CD4-positive, alpha-beta T cell treated with Interferon alpha-2 for 1 hour (primary cell): ENCODE measurements at places on chromosomes 2 and 18.
A peak's percentile ranks its signal among the peaks of the same experiment; 100 is the strongest.

GRCh38 chr18:74303306-74303705 is 11.5 kb upstream of the CYB5A start:
- no peak for DNase-seq

GRCh38 chr2:236862526-236862925 is 223.2 kb upstream of the COPS8 start:
- DNase-seq: no peak

GRCh38 chr2:37874470-37874869 is 50.6 kb upstream of the RMDN2 start:
- DNase-seq: no peak

DNA sequence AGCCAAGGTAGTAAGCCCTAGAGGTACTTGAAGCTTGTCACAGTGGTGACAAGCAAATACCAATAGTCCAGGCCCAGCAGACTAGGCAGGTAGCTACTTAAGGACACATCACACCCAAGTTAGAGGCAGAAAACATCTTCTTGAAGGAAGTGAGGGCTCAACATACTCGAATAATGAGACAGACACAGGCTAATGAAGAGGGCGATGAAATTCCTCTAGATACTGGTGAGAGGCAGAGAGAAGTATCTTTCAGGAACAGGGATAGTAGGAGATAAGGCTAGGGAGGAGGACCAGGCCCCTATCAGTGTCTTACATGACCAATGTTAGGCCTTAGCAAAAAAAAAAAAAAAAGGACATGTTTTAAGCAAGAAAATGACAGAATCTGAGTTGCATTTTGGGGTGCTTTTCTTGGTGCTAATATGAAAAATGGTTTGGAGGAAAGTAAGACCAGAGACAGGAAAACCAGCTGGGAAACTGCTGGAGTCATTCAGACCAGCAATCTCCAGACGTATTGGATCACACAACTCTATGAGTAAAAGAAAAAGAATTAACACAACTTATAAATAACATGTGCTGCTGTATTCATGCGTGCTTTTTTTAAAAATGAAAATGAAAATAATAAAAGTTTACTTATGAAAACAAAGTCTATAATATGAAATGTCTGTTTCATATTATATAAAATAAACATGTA is 37.7 kb downstream of the COBLL1 start:
- no peak for DNase-seq

DNA sequence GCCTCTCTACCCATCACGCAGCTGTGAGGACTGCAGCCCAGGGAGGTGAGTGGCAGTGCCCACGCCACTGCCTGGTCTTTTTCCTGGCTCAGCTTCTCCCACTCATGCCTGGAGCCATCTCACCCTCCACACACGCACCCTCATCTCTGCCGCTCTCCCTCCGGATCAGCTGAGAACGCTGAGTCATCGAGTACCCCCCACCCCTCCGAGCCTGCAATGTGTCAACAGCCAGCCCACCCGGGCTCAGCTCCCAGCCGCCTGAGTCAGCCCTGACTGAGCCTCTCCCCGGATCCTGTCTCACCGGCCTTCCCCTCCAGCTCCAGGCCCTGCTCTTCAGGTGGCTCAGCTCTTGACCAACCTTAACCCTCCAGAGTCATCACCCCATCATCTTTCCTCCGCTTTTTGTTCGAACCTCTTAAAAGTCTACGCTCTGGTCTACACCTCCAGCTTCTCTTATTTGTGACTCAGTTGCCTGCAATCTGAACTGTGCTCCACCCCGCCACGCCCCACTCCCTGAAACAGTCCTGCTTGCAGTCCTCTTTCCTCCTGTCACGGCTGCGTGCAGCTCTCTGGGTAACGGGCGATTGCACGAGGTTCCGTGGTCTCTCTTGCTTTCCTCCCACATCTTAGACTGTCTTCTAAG is 94.4 kb upstream of the ASAP2 start:
- DNase-seq: no peak

DNA sequence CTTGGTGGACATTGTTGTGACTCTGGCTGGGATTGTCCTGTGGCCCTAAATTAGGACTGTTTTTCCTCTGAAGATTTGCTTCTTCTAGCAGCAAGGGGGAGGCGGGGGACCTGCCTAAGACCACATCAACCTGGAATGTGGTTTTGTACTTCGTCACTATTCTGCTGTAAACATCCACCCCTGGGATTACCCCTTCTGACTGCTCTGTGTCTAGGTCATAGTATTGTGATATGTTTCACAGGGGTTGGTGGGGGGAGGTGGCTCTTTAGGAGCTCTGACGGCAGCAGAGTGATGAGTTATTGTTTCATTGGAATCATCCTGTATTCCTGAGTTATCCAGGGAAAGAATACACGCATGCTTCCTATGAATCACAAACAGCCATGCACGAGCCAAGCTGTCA is 226.4 kb upstream of the MYT1L start:
- no peak for DNase-seq

DNA sequence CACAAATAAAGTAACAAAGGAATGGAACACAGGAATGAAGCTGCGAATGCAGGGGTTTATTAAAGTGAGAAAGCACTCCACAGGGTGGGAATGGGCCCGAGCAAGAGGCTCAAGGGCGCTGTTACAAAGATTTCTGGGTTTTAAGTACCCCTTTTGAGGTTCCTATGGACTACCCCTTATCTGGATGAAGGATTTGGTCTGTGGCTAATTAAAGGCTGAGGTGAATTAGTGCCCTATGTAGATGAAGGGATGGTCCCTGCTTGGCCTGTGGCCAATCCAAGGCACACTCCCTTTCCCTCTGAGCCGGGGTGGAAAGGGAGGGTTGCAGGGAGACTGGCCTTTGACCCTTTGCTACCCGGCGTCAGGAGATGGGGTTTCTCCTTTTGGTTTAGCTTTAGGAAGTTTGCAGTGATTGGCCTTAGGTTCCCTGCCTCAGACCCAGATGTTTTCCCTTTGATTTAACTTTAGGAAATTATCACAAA is 47.5 kb upstream of the CNGA3 start:
- DNase-seq: no peak

GRCh38 chr2:12718015-12718671 is 1.4 kb downstream of the TRIB2 start:
- peak; percentile 41 for DNase-seq

DNA sequence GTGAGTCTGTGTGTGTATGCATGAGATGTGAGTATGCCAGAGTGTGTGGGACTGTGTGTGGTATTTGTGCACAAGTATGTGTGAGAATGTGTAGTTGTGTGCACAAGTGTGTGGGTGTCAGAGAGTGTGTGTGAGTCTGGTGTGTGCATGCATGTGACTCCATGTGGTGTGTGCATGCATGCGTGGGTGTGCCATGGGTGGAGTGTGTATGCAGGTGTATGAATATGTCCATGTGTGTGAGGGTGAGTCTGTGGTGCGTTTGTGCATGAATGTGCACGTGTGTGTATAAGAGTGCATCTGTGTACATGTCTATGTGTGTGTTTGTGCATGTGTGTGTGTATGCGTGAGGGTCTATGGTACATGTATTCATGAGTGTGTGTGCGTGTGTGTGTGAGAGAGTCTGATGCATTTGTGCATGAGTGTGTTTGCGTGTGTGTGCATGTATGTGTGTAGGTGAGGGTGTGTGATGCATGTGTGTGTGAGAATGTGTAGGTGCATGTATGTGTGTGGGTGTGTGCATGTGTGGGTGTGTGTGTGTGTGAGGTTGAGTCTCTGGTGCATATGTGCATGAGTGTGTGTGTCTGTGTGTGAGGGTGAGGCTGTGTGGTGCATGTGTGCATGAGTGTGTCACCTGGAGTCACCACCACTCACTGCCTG is 226.8 kb downstream of the LDLRAD4 start:
- no peak for DNase-seq

DNA sequence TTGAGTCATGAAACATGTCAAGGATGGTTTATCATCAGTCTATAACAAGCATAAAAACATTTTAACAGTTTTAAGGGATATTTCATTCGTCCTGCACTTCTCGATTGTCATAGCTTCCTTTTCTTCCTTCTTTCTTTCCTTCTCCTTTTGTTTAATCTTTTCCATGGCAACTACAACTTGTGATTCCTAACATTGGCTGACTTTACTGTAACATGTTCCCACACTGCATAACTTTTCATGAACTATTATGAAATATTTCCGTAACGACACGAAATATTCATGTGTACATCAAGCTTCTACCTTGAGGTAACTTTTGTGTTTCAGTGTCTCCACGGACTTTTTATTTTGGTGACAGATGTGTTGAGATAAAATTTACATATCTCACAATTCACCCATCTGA is 134.4 kb downstream of the ACTR3 start:
- no peak for DNase-seq

DNA sequence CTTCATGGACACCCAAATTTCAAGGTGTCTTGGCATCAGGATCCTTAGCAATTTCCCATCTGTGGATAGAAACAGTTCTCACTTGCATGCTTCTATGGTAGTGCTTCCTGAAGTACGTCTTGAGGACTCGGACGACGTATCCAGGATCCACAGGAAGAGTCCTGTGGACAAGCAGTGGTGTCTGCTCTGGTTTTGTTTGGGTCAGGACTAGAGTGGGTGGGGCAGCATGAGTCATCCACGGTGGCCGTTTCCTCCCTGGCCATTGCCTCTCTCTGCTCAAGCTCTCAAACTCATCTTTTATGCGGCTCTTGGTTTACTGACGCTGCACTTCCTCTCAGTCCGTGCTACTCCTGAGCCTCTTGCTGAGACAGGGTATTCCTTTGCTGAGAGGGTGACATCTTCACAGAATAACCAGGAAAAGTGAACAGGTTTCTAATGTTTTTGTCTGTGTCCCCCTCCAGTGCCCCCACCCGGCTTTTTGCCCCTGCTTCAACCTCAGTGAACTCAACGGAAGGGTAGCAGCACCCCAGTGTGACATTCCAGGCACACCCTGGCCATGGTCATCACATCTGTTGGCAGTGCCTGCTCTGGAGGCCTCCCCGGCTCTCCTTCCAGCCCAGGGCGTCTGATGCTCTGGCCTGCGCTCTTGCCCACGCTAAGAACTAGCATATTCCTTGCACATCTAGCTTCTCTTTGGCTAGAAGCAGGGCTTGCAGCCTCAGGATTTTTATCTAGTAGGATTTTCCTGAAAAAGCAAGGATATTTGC is 62.2 kb downstream of the ARMC9 start:
- no peak for DNase-seq
